ENCODE measurements at places on chromosomes 1 and 21.

GRCh38 chr1:162026881-162027280 is 3.2 kb upstream of the OLFML2B start:
- DNase-seq, result no peak

DNA sequence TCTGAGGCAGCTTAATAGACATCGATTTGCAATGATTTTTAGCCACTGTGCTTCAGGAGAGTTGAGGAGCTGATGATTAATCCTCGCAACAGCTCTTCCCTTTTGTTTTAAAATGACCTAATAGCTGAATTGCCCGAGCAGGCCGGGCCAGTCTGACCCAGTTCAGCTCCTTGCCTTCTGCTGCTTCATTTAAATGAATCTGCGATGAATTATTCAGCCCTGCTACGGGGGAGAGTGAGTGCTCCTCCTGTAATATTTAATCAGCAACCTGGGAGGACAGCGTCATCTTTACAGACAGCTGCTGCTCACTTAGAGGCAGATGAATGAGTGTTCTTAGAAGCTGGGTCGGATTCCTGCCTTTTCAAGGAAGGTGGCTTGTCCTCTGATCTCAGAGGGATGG is 325.1 kb downstream of the CAMTA1 start:
- DNase-seq, result no peak

DNA sequence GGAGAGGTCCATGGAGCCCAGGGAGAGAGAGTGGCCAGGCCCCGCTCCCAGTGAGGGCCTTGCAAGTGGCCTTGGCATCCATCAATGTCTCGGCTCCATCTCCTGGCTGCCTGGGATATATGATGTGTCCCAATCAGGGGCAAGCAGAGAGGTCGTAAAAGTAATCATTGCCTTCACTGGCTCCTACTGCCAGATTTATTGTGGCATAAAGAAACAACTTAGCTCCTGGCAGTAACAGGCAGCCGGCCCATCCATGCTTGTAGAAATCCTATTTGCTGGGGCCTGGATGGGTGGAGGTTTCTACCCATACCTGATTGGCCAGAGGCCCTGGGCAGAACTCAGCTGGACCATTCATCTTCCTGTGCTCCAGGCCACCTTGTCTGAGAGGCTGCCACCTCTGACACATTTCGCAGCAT is 272.6 kb downstream of the MATN1 start:
- DNase-seq, result no peak

DNA sequence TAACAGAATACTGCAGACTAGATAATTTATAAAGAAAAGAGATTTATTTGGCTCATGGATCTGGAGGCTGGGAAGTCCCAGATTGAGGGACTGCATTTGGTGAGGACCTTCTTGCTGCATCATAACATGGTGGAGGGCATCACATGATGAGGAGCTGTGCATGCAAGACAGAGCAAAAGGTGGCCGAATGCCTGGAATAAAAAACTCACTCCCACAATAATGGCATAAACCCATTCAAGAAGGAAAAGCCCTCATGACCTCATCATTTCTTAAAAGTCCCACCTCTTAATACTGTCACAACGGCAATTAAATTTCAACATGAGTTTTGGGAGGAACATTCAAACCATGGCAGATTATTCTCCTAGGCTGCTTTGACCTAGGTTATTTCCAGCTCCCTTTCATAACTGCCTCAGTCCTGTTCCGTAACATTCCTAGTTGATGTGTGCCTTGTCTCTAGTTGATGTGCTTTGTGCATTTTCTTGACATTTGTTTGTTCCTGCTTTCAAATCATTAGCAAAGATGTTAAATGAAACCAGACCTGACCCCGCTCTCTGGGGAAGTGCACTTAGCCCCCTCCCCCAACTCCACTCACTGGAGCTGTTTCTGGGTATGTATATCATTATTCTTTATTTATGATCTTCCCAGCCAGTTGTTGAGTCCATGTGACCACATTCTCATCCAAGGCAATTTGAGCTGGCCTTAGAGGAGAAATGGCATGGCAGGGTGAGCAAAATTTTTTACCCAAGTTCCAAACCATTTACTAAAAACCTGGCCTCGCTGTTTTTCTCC is 148.5 kb downstream of the GDAP2 start:
- DNase-seq, result no peak

- no peak for DNase-seq
Observed at GRCh38 chr21:45950740-45951515, 30.6 kb upstream of the COL6A1 start.

GRCh38 chr21:38793926-38794713 is 11.6 kb upstream of the ETS2 start:
- no peak for DNase-seq

- DNase-seq, result no peak
Observed at GRCh38 chr1:214548271-214548670, 3.1 kb downstream of the PTPN14 start.

GRCh38 chr21:41902946-41903345 is 23.8 kb upstream of the PRDM15 start:
- DNase-seq, result no peak

GRCh38 chr1:12055259-12055658 is 7.8 kb upstream of the TNFRSF8 start:
- DNase-seq, result no peak

- DNase-seq, result no peak
Observed at GRCh38 chr1:24297852-24298232, 21.3 kb upstream of the GRHL3 start.

DNA sequence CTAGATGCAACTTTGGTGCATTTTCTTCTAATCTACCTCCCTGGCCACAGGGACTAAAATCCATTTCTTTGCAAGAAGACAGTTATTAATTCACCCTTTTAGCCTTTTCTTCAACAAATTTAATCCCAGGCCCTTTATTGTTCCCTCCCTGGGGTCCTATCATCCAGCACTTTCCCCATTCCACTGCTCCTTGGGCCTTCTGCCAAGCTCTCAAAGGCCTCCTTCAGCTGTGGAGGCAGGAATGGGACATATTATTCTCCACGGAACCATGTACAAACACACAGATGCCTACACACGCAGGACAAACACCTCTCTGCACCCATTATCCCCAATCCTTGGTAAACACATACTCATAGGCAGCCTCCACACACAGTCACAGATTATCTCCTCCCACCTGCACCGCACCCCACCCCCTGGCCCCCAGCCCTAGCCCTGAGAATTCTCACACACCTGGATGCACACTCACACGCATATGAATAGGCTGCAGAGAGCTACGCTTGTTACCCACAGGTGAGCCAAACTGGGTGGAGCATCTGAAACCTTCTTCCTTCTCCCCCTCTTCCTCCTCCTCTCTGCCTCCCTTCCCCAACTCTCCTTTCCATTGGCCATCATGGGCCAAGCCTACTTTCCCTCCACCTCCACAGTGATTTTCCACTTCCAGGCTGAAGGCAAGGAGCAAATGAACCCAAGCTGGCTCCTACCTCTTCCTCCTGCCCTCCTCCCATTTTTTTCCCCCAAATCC is 11.7 kb downstream of the TAGLN2 start:
- no peak for DNase-seq

- DNase-seq, result no peak
Observed at GRCh38 chr1:36095760-36096405, 7.2 kb downstream of the ADPRS start.

DNA sequence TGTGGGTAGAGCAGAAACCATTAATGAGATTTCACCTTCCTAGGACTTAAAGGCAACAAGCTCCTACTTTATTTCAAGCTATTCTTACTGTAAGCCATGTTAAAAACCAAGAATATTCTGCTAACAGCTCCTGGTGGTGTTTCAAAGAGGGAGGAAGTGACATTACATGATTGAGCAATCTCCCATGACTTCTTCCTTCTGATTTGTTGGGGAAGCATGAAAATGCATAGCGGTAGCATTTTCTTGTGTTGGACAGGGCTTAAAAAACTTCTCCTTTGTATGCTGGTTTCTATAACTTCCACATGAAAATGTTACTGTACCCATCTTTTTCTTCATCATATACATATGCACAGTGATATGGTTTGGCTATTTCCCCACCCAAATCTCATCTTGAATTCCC is 297.0 kb upstream of the SNX7 start:
- DNase-seq, result no peak

DNA sequence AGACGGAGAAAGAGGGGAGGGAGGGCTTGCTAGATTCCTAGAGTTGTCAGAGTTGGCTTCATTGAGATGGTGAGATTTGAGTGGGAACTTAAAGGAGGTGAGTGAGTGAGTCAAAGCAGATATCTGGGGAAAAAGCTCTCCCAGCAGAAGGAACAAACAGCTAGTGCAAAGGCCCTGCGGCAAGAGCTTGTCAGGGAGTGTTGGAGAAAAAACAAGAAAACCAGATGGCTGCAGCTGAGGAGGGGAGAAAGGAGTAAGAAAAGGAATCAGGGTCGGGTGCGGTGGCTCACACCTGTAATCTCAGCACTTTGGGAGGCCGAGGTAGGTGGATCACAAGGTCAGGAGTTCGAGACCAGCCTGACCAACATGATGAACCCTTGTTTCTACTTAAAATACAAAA is 40.3 kb upstream of the SPOCD1 start:
- no peak for DNase-seq

- DNase-seq, result no peak
Observed at GRCh38 chr1:241299347-241299746, 57.7 kb downstream of the RGS7 start.

GRCh38 chr1:75392278-75392677 is 218.6 kb downstream of the SLC44A5 start:
- DNase-seq, result no peak

GRCh38 chr1:227065311-227065710 is 125.2 kb downstream of the COQ8A start:
- no peak for DNase-seq

- no peak for DNase-seq
Observed at GRCh38 chr1:223374064-223374610, 10.2 kb upstream of the SUSD4 start.

GRCh38 chr1:5601516-5601915 is 390.7 kb downstream of the NPHP4 start:
- DNase-seq, result no peak

- DNase-seq, result no peak
Observed at GRCh38 chr1:110233861-110234260, 23.7 kb downstream of the KCNC4 start.

- DNase-seq, result no peak
Observed at GRCh38 chr1:9691108-9691445, 39.5 kb downstream of the PIK3CD start.

DNA sequence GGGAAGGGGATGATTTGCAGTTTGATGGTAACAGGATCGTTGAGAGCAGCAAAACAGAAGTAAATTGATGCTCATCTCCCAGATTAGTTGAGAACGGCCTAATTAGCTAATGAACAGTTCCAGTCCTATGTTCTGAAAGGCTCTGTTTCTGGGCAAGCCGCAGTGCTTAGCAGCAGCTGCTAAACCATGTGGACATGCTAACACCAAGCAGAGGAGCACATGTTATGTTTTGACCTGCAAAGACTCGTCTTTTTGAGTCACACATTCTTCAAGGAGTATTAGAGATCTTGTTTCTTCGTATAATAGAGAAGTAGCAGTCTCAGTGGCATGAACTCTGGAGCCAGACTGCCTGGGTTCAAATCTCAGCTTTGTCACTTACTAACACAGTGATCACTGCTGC is 58.1 kb downstream of the CACNA1E start:
- no peak for DNase-seq

DNA sequence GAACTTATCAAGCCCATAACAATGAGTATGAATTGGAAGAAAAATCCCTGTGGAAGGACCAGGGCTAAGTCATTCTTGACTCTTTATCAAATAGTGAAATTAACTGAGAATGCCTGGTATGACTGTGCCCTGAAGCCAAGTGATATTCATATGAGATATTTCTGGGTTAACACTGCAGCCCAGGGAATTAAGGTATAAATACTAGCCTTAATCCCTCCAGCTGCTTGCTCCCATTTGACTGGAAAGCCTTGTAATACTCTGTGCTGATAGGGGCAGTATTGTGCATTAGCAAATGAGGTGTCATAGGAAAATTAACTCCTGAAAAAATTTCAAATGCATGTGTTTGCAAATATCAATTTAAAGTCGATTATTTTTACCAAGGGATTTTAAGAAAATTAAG is 568.8 kb downstream of the LMO4 start:
- no peak for DNase-seq

- no peak for DNase-seq
Observed at GRCh38 chr1:10193288-10193687, 17.1 kb upstream of the KIF1B start.
